Suprapubic skin (tissue), 4 donors: ENCODE measurements at places on chromosomes 16 and 17. TPM values are rescaled to one million over a fixed set of nuclear protein-coding genes. Genes with fewer than 3 reads are reported as not detected.

The WSCD1 gene
- total RNA-seq = 4.9 TPM

The VMO1 gene
- total RNA-seq = not detected

The CFAP119 gene
- total RNA-seq = 6.7 TPM

The HOXB7 gene
- 1.7 TPM for total RNA-seq

The NLGN2 gene
- total RNA-seq = 17.9 TPM

The RECQL5 gene
- total RNA-seq = 71.2 TPM

The ZG16 gene
- not detected for total RNA-seq

- no peak overlapping the region for H3K4me3 ChIP-seq
- H3K36me3 ChIP-seq = no peaks in the 10 kb centered on the region
- no peaks in the 10 kb centered on the region for H3K27me3 ChIP-seq
- peaks cover 14% of the 10 kb centered on the region for H3K4me1 ChIP-seq
- no peak for DNase-seq
These were observed 12.1 kb upstream of the RIPOR1 start for GRCh38 chr16:67516296-67517154.

GRCh38 chr17:78679495-78680395 is 102.3 kb downstream of the CYTH1 start:
- H3K4me3 ChIP-seq = no peak overlapping the region
- peaks cover 11% of the 10 kb centered on the region for H3K4me1 ChIP-seq
- no peaks in the 10 kb centered on the region for H3K27me3 ChIP-seq

DNA sequence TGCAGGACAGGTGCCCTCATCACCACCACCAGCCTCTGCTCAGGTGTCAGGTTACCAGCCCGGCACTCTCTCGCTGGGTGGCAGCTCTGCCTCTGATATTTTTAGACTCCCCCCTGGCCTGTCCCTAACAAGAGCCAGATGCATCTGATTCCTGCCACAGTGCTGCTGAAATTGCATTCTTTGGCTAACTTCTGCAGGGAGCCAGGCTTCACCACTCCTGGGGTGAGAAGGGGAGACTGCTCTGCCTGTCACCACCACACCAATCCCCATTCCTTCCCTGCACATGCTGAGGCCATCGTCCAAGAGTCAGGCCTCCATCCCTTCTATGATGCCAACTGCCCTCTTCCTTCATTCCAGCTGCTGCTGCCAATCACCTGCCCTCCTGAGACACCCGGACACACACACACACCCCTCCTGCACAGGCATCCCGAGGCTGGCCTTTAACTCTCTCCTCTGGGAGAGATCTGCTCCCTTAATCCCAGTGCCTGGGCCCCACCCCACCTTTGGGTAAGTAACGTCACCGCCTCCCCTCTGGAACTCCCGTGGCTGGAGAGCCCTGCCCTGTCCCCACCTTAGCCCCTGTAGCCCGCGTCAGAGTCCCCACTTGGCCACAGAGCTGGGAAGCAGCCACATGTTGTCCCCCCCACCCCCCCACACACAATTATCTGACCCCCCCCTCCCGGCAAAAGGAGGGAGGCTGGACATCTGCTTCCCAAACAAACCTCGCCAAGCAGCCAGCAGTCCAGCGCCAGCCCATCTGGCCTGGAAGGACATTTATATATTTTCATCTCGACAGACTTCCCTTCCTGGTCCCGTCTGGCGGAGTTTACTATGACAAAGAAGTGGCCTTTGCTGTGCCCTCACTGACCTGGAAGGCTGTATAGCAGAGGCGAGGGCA is 2.8 kb downstream of the EMP2 start:
- peak overlapping the region; percentile 92 for H3K4me3 ChIP-seq
- no peak for DNase-seq
- H3K36me3 ChIP-seq = no peaks in the 10 kb centered on the region

GRCh38 chr16:25143928-25144327 is 32.4 kb downstream of the LCMT1 start:
- no peaks in the 10 kb centered on the region for H3K4me1 ChIP-seq
- no peak overlapping the region for H3K4me3 ChIP-seq
- H3K36me3 ChIP-seq = peaks cover 87% of the 10 kb centered on the region
- H3K27ac ChIP-seq = no peak overlapping the region
- no peak for DNase-seq
- H3K27me3 ChIP-seq = no peaks in the 10 kb centered on the region

DNA sequence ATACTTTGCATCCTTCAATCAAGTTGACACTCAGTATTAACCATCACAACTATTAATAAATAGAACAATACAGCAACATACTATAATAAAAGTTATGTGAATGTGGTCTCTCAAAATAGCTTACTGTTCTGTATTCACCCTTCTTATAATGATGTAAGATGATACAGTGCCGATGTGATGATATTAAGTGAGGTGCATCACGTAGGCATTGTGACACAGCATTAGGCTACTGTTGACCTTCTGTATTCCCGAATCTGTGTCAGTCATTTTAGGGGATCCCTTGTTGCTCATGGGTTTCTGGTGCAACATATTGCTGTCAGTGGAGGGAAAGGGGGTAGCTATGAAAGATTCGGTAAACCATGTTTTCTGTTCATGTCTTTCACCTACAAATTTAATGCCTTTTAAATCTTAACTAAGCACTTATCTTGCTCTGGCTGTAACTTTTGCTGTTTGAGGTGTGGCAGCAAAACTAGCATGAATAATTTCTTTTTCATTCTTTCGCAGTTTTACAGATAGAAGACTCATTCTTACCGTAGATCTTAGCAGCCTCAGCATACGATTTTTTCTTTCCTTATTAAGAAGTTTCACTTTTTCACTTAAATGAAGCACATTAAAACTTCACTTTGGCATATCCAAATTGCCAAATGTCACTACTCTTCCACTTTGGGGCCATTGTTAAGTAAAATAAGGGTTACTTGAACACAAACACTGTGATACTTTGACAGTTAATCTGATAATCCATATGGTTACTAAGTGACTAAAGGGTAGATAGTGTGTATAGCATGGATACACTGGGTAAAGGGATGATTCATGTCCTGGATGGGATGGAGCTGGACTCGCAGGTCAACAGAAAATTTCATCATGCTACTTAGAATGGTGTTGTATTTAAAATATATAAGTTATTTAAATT is 29.6 kb downstream of the NFAT5 start:
- H3K27me3 ChIP-seq = no peaks in the 10 kb centered on the region
- H3K27ac ChIP-seq = no peak overlapping the region
- H3K4me3 ChIP-seq = no peak overlapping the region
- H3K4me1 ChIP-seq = peaks cover 18% of the 10 kb centered on the region

GRCh38 chr17:35453171-35453570 is 4.6 kb upstream of the SLFN13 start:
- no peak for DNase-seq
- peaks cover 40% of the 10 kb centered on the region for H3K27me3 ChIP-seq
- no peaks in the 10 kb centered on the region for H3K36me3 ChIP-seq
- no peak overlapping the region for H3K27ac ChIP-seq
- peaks cover 14% of the 10 kb centered on the region for H3K4me1 ChIP-seq
- no peak overlapping the region for H3K4me3 ChIP-seq
